ENCODE measurements at places on chromosomes 16 and 17. TPM values are rescaled to one million over a fixed set of nuclear protein-coding genes. Genes with fewer than 3 reads are reported as not detected.

GRCh38 chr17:32152130-32152529 is 9.8 kb downstream of the RHOT1 start:
- H3K4me3 ChIP-seq = no peak overlapping the region
- H3K27me3 ChIP-seq = no peaks in the 10 kb centered on the region
- DNase-seq = peak; percentile 64
- no peak overlapping the region for H3K27ac ChIP-seq
- H3K4me1 ChIP-seq = no peaks in the 10 kb centered on the region

- H3K27ac ChIP-seq = no peak overlapping the region
- no peaks in the 10 kb centered on the region for H3K4me1 ChIP-seq
- H3K4me3 ChIP-seq = no peak overlapping the region
These were observed 37.8 kb downstream of the MSI2 start for GRCh38 chr17:57294101-57294500.

DNA sequence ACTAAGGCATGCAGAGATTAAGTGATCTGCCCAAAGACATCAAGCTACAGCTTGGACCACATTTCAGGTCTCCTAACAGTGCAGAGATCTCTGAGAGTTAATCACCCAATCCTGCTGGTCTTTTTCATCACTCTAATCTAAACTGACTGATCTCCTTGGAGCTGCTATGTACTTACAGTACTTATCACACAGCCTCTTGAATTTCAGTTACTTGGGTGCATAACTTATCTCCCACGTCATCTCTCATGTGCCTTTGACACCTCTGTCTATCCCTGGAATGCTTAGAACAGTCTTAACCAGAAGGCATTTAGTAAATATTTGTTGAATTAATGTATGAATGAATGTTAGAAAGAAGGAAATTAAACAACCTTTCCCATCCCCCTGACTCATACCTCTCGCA is 139.0 kb downstream of the SNX11 start:
- no peaks in the 10 kb centered on the region for H3K4me1 ChIP-seq
- H3K27ac ChIP-seq = no peak overlapping the region
- H3K27me3 ChIP-seq = no peaks in the 10 kb centered on the region
- no peak overlapping the region for H3K4me3 ChIP-seq
- H3K36me3 ChIP-seq = no peaks in the 10 kb centered on the region

DNA sequence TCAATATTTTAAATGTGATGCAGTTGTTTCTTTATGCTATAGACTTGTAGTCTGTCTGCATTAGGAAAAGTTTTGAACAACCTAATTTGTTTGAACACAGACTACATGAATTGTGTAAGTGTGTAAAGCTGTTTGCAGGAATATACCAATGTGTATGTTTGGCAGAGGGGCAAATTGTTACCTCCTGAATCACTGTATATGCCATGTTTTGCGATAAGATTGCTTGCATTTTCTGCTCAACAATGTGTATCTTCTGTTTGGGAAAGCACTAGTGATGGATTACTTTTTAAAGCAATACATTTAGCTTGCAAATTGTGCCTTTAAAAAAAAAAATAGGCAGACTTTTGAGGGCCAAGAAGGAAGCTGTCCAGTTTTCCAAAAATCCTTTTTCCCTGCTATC is 14.6 kb downstream of the RBBP6 start:
- H3K36me3 ChIP-seq = peaks cover 18% of the 10 kb centered on the region
- DNase-seq = no peak
- no peaks in the 10 kb centered on the region for H3K4me1 ChIP-seq
- H3K27ac ChIP-seq = no peak overlapping the region

GRCh38 chr17:77376795-77377709 is 236.3 kb downstream of the SEC14L1 start:
- no peaks in the 10 kb centered on the region for H3K27me3 ChIP-seq
- peaks cover 78% of the 10 kb centered on the region for H3K4me1 ChIP-seq
- peak; percentile 58 for DNase-seq
- no peak overlapping the region for H3K4me3 ChIP-seq

DNA sequence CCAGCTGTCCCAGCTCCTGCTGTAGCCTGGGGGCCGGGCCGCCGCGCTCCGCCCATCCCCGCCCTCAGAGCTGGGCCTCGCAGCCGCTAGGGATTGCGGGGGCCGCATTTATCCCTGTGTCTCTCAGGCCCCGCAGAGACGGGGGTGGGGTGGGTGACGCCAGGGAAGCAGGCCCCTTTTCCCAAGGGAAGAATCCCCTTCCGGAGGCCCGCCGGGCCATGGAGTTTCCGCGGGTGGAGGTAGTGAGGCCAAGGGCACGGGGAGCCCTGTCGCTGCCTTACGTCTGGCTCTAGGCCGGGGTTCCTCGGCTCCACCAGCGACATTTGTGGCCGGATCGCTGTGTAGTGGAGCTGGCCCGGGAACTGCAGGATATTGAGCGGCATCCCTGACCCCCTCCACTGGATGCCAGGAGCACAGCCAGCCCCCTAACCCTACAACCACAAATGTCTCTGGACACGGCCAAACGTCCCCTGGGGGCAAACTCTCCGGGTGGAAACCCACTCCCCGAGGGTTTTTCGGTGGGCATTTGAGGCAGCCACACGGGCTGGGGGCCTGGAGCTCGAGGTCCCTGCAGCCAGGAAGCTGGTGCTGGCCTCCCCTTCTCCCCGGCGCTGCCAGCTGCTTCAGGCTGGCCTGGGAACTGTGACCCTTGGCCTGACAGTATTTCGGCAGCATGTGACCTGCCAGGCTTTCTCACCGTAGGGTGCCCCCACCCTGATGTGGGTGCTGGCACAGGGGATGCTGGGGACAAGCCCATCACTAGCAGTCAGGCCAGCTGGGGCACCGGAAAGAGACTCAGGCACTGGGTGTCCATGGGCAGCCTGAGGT is 12.0 kb upstream of the CD300A start:
- H3K27me3 ChIP-seq = no peaks in the 10 kb centered on the region
- peak overlapping the region; percentile 92 for H3K27ac ChIP-seq
- H3K36me3 ChIP-seq = peaks cover 4% of the 10 kb centered on the region
- peak overlapping the region; percentile 58 for H3K4me3 ChIP-seq

DNA sequence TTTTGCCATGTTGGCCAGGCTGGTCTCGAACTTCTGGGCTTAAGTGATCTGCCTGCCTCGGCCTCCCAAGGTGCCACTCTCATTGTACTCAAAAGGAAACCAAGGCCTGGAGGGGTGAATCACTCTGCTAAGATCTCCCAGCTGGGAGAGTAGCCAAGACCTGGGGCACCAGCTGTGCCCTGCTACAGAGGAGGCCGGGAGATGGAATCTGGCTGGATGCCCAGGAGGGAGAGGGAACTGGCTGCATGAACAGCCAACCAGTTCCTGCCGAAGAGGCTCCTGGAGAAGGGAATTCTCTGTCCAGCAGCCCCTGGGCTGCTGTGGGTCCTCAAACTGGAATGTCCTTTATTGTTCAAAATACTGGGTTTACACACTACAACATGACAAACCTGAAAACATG is 238.7 kb upstream of the CIBAR2 start:
- H3K36me3 ChIP-seq = no peaks in the 10 kb centered on the region
- peaks cover 17% of the 10 kb centered on the region for H3K4me1 ChIP-seq
- DNase-seq = peak; percentile 93
- no peak overlapping the region for H3K4me3 ChIP-seq
- H3K27me3 ChIP-seq = no peaks in the 10 kb centered on the region
- H3K27ac ChIP-seq = no peak overlapping the region

DNA sequence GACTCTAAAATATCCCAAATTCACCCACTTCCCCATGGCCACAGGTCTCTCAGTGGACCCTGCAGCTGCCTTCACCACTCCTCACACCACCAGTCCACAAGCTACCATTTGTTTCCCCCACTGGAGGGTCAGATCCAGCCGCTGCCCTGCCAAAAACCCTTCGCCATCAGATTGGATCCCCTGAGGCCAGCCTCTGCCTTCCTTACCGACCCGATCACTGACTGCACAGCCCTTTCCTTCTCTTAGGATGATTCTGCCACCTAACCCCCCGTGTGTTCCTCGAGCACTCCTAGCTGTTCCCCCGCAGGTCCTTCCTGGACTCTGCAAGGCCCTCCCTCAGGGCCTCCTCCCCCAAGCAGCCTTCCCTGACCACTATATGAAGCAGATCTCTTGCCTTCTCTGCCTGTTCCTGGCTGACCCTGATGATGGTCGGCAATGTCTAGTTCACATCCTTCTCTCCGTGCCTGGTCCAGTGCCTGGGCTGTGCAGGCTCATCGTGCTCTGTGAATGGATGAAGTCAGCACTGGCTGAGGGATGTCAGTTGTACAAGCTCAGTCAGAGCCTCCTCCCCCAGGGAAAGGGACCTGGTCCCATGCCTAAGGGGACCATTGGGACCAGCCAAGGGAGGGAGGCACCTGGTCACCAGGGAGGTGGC is 46.0 kb downstream of the CPNE2 start:
- no peaks in the 10 kb centered on the region for H3K4me1 ChIP-seq
- DNase-seq = peak; percentile 34
- no peak overlapping the region for H3K27ac ChIP-seq
- H3K36me3 ChIP-seq = no peaks in the 10 kb centered on the region

DNA sequence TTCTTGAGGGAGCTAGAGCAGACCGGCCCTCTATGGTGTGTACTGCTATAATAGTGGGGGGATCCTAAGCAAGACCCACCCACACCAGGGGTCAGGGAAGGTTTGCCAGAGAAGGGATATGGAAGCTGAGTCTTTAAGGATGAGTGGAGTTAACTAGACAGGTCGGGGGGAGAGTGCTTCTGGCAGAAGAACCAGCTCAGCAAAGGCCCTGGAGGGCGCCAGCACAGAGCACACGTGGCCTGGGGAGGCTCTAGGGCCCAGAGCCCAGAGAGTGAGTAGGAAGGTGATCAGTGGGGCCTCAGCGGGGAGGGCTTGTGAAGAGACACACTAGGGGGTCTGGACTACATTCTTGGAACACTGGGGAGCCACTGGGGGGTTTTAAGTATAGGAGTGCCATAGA is 21.1 kb downstream of the NGFR start:
- no peaks in the 10 kb centered on the region for H3K27me3 ChIP-seq
- peaks cover 16% of the 10 kb centered on the region for H3K4me1 ChIP-seq
- H3K4me3 ChIP-seq = no peak overlapping the region
- no peak overlapping the region for H3K27ac ChIP-seq

- DNase-seq = peak; percentile 78
- H3K36me3 ChIP-seq = no peaks in the 10 kb centered on the region
- no peaks in the 10 kb centered on the region for H3K27me3 ChIP-seq
These were observed 1.9 kb upstream of the SNAI3 start for GRCh38 chr16:88688013-88688778.

DNA sequence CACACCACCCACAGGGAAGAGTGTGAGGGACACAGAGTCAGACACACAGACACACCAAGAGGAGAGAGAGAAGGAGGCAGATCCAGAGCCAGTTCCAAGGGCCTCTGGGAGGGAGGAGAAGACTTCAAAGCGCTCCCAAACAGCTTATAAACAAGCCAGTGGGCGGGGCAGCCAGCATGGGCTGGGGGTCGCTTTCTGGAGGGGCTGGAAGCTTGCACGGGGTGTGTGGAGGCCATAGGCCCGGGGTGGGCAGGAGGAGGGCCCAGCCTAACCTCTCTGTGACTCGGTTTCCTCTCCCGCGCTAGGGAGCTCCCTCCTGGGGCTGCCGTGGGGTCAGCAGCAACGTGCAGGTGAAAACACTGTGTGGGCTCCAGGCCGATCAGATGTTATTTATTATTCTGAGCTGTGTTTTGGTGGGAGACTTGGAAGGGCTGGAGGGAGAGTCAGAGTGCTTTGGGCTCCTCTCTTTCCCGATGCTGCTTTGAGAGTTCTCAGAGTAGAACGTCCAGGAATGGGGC is 2.5 kb upstream of the WFIKKN2 start:
- no peaks in the 10 kb centered on the region for H3K27me3 ChIP-seq
- H3K36me3 ChIP-seq = no peaks in the 10 kb centered on the region
- H3K4me3 ChIP-seq = no peak overlapping the region
- no peak overlapping the region for H3K27ac ChIP-seq
- H3K4me1 ChIP-seq = no peaks in the 10 kb centered on the region

GRCh38 chr17:7611635-7612293 is 2.9 kb downstream of the FXR2 start:
- H3K4me1 ChIP-seq = peaks cover 17% of the 10 kb centered on the region
- no peak overlapping the region for H3K27ac ChIP-seq
- no peak for DNase-seq
- H3K27me3 ChIP-seq = no peaks in the 10 kb centered on the region
- peak overlapping the region; percentile 1 for H3K4me3 ChIP-seq

GRCh38 chr16:19524356-19524615 is 544 bp downstream of the CCP110 start:
- H3K4me3 ChIP-seq = peak overlapping the region; percentile 83
- no peaks in the 10 kb centered on the region for H3K4me1 ChIP-seq
- H3K27me3 ChIP-seq = no peaks in the 10 kb centered on the region
- H3K27ac ChIP-seq = no peak overlapping the region
- DNase-seq = no peak

- H3K27me3 ChIP-seq = no peaks in the 10 kb centered on the region
- H3K4me3 ChIP-seq = no peak overlapping the region
- no peak for DNase-seq
These were observed 13.2 kb downstream of the LSM12 start for GRCh38 chr17:44053125-44053872.

GRCh38 chr17:73174126-73174525 is 9.3 kb downstream of the SSTR2 start:
- DNase-seq = no peak
- H3K4me1 ChIP-seq = no peaks in the 10 kb centered on the region
- H3K4me3 ChIP-seq = no peak overlapping the region

Gene LAT
- total RNA-seq = 1.8 TPM

Gene CHTF8
- 63.3 TPM for total RNA-seq

Gene KRTAP17-1
- not detected for total RNA-seq

Gene CDK3
- total RNA-seq = 2.2 TPM

Gene HOXB9
- total RNA-seq = not detected

Gene STAT5A
- 7.8 TPM for total RNA-seq

Gene HNF1B
- total RNA-seq = 5.6 TPM

Gene CWC25
- total RNA-seq = 8.0 TPM

Gene SLC6A2
- not detected for total RNA-seq

Gene KRT20
- not detected for total RNA-seq
